ENCODE measurements at places on chromosomes 13 and 19.

GRCh38 chr13:64206430-64207225 is 2791.0 kb upstream of the PCDH20 start:
- DNase-seq = no peak

DNA sequence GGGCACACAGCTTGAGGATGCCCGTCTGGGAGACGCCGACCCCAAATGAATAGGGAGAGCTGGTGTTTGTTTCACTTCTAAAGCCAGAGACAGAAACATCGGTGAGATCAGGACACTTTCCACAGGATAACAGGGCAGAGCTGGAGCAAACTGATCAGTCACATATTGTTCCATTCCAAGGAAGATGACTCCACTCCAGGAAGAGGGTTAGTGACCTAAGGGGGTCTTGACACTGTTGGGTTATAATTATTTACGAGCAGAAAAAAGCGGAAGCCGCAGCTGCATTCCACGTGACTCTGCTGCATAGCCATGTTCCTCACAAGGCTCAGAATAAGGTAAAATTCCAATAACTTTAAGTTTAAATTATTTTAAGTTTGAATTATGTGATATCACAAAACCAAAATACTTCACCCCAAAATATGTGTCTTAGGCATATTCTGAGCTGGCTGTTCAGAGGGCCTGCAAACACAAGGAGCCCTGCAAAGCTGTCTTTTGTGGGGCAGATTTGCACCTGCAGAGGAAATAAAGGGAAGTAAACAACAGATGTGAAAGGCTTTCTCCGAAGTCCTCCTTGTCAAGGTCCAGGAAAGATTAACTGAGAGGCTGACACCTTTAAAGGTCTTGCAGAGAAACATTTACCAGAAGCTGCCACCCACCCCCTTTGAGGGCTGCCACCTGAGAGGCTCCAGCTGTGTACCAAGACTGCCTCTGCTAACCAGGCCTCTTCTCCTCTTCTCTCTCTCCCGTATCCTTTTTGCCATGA is 819.2 kb downstream of the UQCRFS1 start:
- DNase-seq = no peak

DNA sequence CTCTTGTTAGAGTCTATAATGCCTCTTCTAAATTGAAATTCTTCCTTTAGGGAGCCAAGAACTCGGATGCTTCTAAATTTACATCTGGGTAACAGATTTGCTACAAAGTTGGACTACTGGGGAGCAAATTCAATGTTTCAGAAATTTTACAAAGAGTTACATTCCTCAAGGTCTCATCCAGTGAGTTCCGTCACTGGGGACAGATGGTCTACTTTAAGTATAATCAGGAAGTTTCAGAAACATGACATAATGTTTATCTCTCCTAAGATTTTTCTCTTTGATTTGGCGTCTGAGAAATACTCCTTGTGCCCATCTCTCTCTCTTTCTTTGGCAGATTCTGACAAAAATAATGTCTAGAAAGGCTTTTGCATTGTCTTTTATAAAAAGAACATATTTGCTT is 81.5 kb upstream of the MBNL2 start:
- DNase-seq = no peak

- DNase-seq = no peak
Observed at GRCh38 chr13:67620665-67621064, 390.5 kb upstream of the PCDH9 start.

DNA sequence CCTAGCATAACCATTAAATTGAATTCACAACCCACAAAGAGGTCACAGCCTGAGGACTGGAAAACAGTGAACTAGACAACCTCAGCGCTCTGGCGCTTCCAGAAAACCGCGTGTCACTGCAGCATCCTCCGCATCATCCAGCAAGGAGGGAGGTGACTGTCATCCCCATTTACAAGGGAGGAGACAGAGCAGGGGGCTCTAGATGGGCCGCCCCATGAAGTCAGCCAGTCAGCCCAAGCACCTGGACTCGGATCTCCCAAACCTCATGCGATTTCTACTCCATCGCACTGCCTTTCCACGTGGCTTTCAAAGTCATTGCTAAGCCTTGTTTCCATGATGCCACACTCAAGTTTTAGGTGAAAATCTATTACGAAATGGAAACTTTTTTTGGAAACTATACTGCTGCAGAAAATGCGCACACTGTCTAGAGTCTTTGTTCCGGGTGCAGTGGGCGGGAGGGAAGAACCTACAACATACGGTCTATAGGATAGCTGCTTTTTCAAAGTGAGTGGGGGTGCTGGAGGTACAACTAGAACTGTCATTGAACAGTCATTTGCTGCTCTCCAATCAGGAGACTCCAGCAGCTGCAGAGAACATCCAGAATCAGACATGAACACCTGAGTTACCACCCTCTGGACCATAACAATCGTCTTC is 2.8 kb downstream of the AP3D1 start:
- DNase-seq = no peak

- DNase-seq = peak; percentile 63
Observed at GRCh38 chr19:46180701-46181387, 32.8 kb downstream of the IGFL2 start.

DNA sequence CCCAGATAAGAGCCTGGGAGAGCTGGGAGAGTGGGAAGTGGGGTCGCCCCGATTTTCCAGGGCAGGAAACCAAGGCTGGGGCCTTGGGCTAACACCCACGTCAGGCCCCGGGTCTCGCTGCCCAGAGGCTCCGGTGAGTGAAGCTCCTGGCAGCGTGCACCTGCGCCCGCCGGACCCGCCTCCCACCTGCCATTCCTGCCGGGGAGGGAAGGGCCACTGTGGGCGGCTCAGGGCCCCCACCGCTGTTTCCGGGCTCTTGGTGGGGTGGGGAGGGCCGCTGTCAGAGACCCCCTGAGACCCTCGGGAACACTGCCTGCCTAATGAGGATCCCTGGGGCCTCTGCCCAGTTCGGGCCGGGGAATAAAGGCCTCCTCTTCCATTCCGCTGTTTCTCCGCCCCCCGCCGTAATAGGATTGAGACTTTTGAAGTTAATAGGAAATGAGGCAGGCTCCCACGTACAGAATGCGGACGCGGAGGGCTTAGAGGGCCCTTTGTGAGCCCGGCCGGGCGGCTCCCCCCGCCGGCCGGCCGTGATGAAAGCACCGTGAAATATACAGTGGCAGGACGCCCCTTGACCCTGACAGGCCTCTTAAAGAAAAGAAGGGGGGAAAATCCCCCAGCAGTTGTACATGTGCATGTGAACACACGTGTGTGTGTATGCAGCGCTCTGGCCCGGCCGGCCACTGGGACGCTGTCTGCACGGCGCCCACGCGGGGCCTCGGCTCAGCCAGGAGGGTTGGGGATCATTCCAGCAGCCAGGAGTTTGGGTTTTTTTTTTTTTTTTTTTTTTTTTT is 33.2 kb downstream of the EFNA2 start:
- DNase-seq = no peak

DNA sequence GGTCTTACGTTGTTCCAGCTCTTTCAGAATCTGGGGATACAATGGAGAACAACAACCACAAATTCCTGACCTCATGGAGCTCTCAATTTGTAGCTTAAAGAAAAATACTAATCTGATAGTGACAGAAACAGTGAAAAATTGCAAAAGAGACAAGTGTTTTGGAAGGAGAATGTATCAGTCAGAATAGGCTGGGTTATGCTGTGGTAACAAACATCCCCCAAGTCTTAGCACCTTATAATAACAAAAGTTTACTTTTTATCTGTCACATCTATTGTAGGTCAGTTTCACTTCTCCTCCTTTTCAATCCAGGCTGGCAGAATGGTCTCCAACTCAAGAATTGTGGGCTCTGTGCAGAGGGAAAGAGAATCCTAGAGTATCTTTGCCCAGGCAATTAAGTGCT is 9.5 kb downstream of the FAM187B start:
- DNase-seq = no peak

DNA sequence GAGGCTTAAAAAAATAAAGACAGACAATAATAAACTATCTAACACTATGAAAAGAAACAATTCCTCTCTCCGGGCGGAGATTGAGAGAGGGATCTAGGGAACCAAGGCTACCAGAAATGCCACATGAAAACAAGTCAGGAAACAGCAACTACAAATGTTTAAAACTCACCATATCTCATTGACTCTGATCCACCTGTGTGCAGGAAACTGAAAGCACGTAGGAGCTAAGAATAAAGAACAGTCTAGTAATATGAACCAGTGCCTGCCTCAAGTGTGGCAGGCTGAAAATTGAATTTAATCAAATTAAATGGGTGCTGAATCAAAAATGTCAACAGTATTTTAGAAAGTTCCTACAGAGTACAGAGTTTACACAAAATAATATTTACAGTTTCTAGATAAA is 1701.0 kb downstream of the SLITRK5 start:
- DNase-seq = no peak

- DNase-seq = peak; percentile 25
Observed at GRCh38 chr19:29714953-29715700, at the start of gene C19orf12. TSS of gene C19orf12 (minus strand) at chr19:29715261. CDS start at chr19:29708413, 6,848 bp downstream.

DNA sequence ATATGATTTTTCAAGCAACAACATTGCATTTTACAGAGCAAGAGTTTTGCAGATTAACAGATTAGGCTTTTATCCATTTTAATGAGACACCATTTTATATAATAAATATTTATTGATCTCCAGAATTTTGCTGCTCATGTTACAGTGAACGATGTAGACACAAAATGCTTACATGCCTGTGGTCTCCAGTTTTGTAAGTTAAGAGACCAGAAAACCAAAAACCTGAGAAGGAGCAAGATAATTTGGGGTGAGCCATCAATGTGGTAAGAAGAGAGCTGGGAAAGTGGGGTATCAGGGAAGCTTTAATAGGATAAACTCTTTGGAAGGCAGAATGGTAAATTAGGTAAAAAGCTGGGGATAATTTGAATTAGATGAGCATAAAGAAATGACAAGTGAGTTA is 2100.5 kb upstream of the PCDH20 start:
- DNase-seq = no peak

DNA sequence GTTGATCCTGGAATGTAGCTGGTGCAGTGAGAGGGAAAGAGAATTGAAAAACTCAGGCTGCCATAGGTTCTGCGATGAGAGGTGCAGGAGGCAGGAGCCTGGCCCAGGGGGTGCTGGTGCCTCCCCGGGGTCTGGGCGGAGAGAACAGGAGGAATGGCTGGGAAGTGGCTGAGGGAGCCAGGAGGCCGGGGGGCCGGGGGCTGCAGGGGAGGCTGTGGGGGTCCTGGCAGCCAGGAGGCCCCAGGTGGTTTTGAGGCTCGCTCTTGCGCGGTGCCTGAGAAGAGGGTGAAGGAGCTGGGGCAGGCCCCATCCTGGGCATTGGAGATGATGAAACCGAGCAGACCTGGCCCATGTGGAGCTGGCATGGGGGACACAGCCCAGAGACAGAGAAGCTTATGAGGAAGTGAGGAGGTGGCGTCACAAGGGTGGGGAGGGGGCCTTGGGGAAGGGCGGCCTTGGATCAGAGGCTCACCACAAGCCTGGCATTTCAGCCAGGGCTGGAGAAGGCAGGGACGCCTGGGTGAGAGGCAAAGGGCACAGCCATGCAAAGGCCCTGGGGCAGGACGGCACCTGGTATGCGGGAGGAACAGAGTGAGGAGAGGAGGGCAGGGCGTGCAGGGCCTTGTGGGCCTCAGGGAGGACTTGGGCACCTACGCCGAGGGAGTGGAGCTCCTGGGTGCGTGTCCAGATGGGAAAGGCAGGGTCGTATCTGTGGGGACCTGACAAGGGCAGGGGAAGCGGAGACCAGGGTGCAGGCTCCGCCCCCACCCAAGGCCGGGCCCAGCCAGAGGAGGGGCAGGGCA is 1.3 kb upstream of the TEKTIP1 start:
- DNase-seq = no peak

DNA sequence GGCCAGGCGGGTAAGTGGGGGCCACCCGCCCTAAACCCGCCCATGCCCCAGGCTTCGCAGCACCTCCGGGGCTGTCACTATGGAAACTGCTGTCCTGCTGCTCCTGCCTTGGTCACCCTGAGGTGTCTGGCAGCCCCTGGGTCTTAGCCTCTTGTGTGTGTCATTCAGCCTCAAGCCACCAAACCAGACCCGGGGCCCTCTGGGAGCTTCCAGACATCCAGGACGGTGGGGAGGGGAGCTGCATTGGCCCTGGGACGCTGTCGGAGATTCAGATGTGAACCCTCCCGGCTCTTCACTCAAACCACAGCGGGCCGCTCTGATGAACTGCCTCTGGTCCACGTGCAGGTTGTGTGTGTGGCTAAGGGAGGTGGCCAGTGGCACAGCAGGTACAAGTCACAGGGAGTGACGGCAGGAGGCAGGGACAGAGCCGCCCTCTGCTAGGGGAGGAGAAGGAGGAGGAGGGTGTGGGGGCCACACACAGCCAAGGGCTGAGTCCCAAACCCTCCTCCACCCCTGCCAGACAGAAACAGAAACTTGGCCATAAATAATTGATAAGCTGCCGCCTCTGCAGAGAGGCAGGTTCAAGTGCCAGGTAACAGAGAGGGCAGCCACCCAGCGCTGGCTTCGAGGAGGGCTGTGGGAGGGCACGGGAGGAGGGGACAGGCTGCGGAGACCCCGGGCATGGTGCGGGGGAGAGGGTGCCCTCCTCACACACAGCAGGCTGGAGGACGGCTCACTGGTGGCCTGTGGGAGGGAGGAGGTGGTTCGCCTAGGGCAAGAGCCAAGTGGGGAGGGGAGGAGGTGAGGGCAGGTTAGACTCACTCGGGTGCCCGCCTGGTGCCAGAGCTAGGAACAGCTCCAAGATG is 8.0 kb downstream of the NANOS3 start:
- DNase-seq = no peak

GRCh38 chr19:13722146-13722545 is 42.2 kb upstream of the MRI1 start:
- no peak for DNase-seq

DNA sequence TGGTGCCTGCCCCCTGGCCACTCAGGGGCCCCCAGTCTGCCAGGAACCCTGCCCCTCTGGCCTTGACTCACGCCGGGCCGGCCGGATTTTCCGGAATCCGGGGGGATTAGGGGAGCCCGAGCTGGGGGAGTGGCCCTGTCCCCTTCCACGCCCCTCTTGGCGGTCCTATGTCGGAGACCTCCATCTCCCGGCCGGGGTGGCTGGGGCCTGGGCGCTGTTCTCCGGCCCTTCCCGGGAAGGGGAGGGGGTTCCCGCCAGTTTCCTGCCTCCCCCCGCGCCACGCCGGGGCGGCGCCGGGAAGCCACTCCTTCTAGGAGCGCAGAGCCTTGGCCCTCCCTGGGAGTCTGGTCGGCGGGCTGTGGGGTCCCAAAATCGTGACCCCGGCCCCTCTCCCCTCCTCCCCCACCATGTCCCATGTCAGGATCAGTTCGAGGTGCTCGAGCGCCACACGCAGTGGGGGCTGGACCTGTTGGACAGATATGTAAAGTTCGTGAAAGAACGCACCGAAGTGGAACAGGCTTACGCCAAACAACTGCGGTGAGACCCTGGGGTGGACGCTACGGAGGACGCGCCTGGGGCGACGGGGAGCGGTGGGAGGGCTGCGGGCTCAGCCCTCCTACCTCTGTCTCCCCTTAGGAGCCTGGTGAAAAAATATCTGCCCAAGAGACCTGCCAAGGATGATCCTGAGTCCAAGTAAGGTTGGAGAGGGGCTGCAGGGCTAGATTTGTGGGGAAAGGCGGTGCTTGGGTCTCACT is 1.3 kb downstream of the TRIP10 start:
- no peak for DNase-seq

GRCh38 chr19:58243351-58243750 is 14.6 kb downstream of the ZNF544 start:
- no peak for DNase-seq

GRCh38 chr19:38731654-38732301 is 12.5 kb downstream of the CAPN12 start:
- DNase-seq = no peak

GRCh38 chr13:66077132-66077689 is 1152.9 kb downstream of the PCDH9 start:
- no peak for DNase-seq

Measured in RWPE1 (cell line).